ENCODE measurements at places on chromosomes 3 and 15.

DNA sequence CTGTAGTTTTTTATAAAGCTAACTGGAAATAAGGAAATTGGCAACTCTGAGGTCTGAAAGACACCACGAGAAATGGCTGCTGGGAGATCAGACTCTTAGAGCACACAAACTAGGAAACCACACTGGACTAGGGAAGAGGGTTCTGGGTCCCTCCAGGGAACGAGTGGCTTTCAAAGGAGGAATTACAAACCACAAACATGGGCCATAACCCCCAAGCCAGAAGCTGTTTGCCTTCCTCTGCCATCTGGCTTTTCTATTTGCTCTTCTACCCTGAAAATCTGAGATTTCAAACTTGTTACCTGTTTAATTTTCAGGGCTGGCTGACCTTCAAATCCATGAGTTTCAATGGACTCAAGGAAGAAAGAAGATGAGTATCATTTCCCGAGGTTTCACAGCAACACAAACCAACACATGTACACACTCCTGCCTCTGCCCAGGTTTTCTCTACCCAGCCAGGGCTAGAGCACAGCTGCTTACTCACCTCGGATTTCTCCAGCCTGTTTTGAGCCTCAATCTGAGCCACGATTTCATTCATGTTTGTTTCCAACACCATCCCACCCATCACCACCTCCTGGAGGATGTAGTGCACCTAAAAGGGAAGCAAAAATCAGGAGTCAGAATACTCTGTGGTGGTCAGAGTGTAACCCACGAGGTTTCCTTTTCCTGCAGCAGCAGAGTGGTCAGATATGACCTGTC lies 22.6 kb upstream of the ANPEP start:
- no peak for DNase-seq

GRCh38 chr15:38687340-38687739 lies 122.7 kb upstream of the RASGRP1 start:
- no peak for DNase-seq

DNA sequence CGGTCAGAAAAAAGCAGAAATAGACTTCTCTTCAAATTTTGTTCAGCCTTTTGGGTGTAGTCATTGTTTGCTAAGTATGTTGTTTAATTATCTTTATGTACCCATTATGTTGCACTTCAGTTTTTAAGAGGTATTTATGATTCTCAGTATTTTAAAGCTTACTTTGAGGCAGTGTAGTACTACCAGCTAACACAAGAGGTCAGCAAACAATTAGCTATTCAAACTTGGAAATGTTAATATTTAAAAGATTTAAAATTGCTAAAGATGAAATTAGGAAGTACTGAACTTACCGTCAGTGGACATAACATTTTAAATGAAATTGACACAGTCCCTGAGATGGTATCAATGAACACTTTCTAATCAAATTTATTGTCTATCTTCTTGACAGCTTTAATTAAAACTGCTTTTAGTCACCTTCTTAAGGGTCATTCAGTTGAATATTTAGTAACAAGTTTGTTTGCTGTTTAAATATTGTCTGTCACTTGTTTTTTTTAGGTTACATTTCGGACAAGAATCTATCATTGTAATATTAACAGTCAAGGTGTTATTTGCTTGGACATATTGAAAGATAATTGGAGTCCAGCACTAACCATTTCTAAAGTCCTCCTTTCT lies 28.1 kb downstream of the NKIRAS1 start:
- no peak for DNase-seq

- no peak for DNase-seq
Observed at GRCh38 chr3:197926418-197926817, 23.6 kb upstream of the RPL35A start.

- no peak for DNase-seq
Observed at GRCh38 chr3:61442696-61443095, 118.7 kb upstream of the PTPRG start.

GRCh38 chr3:73007992-73008712 lies 11.5 kb downstream of the PPP4R2 start:
- no peak for DNase-seq

DNA sequence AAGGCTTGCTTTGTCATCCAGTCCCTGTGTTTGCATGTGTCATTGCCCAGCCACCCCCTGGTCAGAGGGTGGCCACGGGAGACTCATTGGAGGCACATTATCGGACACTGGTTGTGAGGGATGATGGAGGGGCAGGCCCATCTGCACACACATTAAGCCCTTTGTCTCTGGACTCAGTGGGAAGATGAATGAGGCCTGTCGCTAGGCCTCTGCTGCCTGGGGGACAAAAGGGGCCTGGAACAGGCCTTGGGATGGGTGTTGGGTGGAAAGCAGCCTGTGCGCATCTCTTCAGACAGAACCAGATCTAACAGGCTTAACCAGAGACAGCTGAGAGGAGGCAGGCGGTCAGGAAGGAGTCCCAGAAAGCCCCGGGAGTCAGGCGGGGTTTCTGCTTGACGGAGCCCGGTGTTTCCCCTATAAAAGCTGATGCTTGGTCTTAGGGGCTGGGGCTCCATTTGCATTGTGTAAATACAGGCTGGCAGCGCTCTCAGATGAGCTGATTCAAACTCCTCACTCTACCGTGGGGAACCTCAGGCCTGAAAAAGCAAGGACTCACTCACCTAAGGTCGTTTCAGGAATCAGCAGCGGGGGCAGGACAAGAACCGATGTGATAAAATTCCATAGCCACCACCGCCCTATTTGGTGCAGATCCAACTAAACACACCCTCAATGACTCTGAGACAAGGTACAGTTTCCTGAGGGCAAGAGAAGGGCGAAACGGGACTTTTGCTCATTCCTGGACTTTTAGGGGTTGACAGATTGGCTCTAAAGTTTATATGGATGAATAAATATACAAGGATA lies 17.1 kb upstream of the SKIC8 start:
- no peak for DNase-seq

GRCh38 chr3:127610105-127610504 lies 11.9 kb downstream of the MCM2 start:
- DNase-seq, result no peak

- DNase-seq, result no peak
Observed at GRCh38 chr15:66884115-66884622, 181.2 kb upstream of the SMAD3 start.

- no peak for DNase-seq
Observed at GRCh38 chr3:148727231-148727630, 29.5 kb downstream of the AGTR1 start.

DNA sequence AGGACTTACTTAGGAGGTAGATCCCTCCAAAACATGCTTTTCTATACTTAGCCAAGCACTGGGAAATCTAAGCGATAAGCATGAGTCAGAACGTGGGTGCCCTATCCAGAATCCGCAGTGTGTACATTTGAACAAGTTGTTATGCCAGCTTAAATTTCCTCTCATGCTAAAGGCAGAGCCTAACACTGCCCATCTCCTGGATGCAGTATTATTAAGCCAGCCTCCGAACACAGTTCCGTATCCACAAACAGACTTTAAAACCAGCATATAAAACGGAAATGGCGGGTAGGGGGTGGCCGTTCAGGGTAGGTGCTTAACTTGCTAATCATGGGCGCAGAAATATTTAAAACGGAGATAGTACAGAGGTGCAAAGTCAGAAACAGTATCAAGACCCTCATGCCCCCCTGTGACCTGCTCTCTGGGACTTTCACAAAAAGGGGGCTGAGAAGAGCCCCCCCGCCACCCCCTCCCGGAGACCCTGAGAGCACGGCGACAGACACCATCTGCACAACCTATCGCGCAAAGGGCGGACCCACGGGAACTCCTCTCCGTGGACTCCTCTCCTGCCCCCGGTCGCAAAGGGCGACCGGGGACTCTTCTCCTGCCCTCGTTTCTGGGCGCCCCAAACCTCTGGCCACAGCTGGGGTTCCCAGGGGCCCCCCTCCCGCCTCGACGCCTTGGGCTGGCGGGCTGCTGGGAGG lies 889 bp upstream of the LRRIQ4 start:
- DNase-seq, result no peak

DNA sequence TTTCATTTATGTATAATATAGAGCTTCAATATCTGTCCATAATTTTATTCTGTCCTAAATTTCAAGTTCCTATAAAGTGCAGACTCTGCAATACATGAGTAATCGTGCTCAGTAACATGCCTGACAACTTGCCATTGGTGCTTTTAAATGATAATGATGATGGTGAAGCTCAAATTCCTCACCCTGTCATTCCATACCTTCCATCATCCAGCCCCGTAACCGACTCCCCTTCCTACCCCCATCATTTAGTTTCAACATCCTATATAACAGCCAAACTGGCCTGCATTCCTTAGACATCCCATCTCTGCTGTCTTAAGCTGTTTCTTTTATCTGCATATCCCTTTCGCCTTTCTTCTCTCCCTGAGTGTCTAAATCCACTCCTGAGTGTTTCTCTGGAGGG lies 67.2 kb upstream of the DLG1 start:
- no peak for DNase-seq

Measured in stimulated activated CD8-positive, alpha-beta memory T cell treated with anti-CD3 and anti-CD28 coated beads, Interleukin-4, amount 100 ng/mL, for 1 hour (primary cell).